Renal pelvis (tissue), 12 donors: ENCODE measurements at places on chromosomes 2 and 18. TPM values are rescaled to one million over a fixed set of nuclear protein-coding genes. Genes with fewer than 3 reads are reported as not detected.

Gene NTSR2
- not detected for polyA plus RNA-seq

Gene IER3IP1
- 33.6 TPM for polyA plus RNA-seq

Gene DSG1
- 0.10 TPM for polyA plus RNA-seq

Gene CFAP210
- 2.6 TPM for polyA plus RNA-seq

Gene REG3G
- polyA plus RNA-seq = 0.14 TPM

Gene GNAL
- 3.7 TPM for polyA plus RNA-seq

Gene COPS8
- polyA plus RNA-seq = 74.4 TPM

Gene CD226
- polyA plus RNA-seq = 2.0 TPM

Gene UCN
- polyA plus RNA-seq = 0.62 TPM

Gene DNAJC5G
- polyA plus RNA-seq = 1.4 TPM

GRCh38 chr2:175123254-175123653 is 44.7 kb downstream of the ATF2 start:
- no peak for DNase-seq

DNA sequence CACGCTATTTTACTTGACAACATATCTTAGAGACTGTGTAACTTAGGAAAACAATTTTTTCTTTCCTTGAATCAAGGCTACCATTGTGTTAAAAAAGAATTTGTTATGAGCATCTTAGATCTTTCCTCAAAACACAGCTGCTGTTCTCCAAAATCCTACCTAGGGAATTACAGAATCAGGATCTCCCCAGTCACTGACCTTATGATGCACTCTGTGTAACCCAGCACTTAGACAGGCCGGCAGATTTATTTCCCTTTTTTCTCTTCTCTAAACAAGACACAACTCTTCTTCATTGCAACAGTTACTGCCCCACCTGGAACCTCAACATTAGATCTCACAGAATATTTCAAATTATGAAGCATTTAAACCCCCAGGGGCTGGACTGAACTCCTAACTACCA is 13.5 kb upstream of the C2orf15 start:
- DNase-seq = no peak

DNA sequence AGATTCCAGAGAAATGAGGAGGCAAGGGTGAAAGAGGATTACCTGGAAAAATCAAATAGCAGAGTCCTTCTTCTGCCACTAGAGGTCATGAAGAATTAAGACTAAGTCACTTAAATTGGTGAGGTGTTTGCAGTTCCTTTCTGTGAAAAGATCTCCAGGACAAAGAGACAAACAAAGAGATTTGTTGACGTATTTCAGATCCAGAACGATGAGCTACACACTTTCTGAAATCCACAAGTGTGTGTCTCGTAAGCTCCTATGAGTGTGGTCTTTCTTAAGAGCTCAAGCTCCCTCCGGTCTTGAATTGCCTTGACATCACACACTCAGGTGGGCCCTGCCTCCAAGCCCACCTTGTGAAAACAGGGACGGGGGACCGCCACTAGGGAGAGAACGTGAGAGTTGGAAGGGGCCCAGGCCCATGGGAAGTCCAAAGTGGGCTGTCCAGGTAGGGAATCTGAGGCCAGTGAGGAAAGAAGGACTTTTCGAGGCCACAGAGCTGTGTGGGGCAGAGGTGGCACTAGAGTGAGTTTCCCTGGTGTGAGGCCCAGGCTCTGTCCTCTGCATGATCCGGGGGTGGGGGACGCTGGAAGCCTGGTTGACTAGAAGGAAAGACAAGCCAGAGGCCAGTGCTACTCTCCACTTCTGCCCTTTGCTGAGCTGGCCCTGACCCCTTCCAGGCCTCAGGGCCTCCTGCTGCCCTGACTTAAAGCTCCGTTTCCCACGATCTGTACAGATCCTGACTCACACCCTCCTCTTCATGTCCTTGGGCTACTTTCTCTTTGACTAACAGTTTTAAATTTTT is 168.1 kb upstream of the NCK2 start:
- peak; percentile 41 for DNase-seq

GRCh38 chr2:186664385-186665043 is 29.3 kb upstream of the FAM171B start:
- DNase-seq = no peak

- DNase-seq = no peak
Observed at GRCh38 chr2:13543550-13543949, 826.8 kb downstream of the TRIB2 start.

GRCh38 chr2:178223806-178224205 is 29.5 kb downstream of the OSBPL6 start:
- no peak for DNase-seq

- no peak for DNase-seq
Observed at GRCh38 chr2:69762513-69763494, 20.9 kb downstream of the ANXA4 start.

DNA sequence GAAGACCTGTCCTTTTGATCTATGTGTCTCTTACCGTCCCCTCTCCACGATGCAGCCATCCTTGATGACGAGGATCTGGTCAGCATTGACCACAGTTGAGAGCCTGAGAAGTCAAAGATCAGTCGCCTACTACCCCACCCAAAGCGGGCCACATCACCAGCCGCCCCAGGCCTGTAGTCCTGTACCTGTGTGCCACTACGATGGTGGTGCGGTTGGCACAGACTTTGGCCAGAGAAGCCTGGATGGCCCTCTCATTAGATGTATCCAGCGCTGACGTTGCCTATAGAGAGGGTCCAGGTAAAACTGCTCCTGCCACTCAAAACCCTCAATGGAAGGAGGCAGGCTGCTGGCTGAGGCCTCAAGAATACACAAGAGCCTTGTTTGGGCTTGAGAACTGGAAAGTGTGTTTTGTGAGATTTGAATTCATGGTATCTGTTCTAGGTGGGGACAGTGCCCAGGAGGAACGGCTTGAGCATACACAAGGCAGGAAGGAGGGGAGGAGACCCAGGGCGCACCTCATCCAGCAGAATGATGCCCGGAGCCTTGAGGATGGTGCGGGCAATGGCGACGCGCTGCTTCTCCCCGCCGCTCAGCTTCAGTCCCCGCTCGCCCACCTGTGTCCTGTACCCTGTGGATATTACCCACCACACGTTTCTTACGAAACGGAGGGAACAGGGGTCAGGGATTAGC is 3.8 kb downstream of the ZFAND2B start:
- DNase-seq = no peak

DNA sequence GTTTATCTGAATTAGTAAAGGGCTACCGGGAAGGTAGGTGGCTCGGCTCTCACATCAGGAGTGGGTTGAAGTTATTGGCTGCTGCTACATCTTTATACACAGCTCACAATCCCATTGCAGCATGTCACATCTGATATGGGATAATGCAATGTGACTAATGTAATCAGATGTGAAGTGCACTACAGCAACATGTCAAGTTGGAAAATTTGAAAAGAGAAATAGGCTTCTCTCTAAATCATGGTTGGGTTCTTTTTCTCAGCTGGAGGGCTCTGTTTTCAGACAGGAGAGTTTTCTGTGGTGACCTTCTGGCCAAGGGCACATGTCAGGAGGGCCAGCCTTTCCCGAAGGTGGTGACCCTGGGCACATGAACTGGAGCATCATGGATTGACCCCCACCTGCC is 337.5 kb downstream of the HRH4 start:
- DNase-seq = no peak

DNA sequence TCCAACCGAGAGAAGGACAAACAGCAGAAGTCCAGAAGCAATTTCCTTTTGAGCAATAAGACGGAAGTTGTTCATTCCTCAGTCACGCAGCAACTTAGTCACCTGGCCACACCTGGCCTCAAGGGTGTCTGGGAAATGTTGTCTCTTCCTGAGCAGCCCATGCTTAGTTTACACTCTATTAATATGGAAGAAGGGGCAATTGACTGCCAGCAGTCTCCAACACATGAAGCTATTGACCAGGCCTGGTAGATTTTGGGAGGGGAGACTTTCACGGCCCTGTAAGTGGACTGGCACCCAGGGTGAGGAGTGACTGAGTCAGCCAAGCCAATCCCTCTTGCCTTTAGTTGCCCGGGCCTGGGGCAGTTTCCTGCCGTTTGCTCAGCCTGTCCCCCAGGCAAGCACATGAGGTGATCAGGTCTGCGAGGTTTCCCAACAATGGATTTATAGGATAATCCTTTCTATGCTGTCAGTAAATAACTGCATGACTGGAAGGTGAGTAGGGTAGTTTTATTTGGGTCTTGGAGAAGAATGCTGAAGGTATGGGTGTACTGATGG is 43.8 kb upstream of the PPP4R1 start:
- no peak for DNase-seq

GRCh38 chr18:9841752-9842151 is 44.0 kb upstream of the TXNDC2 start:
- no peak for DNase-seq

DNA sequence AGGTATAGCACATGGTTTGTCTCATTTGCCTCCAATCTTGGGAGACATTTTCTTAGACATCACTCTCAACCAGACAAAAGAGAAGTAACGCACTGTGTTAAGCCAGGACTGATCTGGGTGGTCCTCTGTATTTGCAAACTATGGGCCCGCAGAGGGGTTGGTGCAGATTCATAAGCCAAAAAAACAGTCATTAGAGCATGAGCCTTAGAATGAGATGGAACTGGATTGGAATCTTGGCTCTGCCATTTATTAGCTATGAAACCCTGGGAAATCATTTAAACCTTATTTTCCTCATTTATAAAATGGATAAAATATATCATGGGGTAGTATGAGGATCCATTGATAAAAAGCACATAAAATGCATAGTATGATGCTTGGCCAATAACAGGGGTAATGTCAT is 213.5 kb upstream of the APCDD1 start:
- DNase-seq = no peak

GRCh38 chr2:179592167-179592936 is 269.1 kb downstream of the ZNF385B start:
- DNase-seq = no peak
